ENCODE measurements at places on chromosomes 13 and 19.
A peak's percentile ranks its signal among the peaks of the same experiment; 100 is the strongest.

- DNase-seq: peak; percentile 88
These were observed at the start of gene FREM2 for GRCh38 chr13:38686577-38687245. FREM2 (plus strand) TSS chr13:38687077; CDS start chr13:38687345, 268 bp downstream.

- DNase-seq: no peak
These were observed 393.8 kb downstream of the SLITRK6 start for GRCh38 chr13:85405316-85405897.

- no peak for DNase-seq
These were observed 1713.1 kb upstream of the PCDH20 start for GRCh38 chr13:63128716-63129115.

GRCh38 chr19:39304701-39305571, 8.7 kb downstream of the IFNL1 start:
- DNase-seq: peak; percentile 65

DNA sequence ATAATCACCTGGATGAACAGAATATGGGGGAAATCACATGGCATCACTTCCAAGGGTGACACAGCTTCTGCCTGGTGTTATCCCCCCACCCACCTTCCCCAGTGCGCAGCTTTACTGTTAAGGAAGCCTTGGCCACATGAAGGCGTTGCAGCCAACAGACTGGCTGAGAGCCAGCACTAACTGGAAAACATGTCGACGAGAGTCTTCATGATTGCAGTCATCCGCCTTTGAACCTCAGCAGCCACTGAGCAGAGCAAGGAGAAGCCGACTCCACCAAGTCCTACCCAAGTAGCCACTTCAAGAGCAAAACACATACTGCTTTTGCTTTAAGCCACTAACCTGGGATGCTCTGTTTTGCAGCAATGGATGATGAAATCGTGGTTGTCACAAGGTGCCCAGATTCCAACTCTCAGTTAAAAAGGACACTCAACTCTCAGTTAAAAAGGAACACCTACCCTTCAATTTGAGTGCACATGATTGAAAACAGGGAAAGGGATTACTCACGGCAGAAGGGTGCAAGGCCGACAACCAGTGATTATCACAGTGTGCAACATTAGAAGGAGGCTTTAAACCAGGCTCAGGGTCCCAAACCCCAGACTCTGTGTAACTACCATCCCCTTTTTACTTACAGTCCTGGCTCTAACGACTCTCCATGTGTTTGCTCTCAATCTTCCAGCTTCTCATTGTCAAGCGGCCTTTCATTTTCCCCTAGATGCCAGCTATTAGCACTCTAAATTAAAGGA, 149.1 kb downstream of the KLF12 start:
- peak; percentile 60 for DNase-seq

DNA sequence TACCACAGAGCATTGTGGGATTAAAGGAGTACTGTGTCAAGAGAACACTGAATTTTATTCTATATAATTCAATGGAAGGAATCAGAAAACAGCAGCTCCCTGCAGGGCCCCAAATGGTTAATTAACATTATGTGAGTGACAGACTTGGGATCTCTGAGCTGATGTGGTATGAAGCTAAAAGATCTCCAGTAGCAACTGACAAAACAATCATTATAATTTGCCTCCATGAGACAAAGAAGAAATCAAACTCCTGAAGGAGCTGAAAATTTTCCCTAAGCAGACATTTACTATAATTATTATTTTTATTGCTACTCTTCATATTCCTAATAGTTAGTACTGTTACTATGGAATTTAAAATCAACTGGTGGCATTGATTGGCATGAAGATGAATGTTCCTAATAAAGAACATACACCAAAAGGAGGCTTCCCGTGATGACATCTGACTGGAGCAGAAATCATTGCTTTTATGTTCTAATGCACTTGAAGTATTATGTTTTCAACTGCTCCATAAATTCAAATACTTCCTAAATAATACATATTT, 28.8 kb upstream of the RFC3 start:
- DNase-seq: no peak

DNA sequence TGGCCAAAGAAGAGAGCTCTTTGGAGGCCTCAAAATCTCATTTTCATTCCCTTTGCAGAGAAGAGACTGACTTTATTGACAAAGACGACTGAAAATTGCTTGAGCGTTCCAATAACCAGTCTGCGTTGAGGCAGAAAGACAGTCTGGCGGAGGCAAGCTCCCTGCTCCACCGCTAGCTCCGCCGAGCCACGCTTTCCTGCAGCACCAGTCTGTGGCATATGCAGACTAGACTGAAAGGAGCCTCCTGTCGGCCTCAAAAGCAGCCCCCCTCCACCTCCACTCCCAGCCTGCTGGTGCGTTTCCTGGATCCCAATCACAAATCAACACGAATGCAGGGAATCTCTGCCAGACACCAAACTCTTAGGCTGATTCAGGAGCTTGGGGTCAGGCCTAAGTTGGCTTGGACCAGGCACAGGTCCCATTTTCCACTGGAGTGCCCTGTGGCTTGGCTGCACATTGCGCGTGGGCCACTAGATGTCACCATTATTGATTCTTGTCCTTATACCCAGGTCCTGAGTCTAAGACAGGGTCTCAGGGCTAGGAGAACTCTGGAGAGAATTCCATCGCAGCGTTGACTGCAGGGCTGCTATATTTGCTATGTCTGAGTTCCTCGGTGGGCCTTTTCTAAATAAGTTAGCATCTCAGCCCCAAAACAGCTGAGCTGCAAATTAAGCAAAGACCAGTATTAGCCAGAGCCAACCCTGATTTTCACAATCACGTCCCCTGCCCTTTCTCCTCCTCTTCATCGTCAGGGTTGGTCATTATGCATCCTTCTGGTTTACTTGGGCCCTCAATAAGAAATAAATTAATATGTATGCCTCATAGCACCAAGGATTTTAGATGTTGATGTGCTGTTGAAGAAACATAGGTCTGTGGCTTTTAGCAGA, 5.2 kb upstream of the ZNF507 start:
- DNase-seq: peak; percentile 76

- no peak for DNase-seq
These were observed 852.7 kb upstream of the KLHL1 start for GRCh38 chr13:70960841-70961443.

- DNase-seq: no peak
These were observed 678.5 kb upstream of the PCDH20 start for GRCh38 chr13:62093984-62094780.

- no peak for DNase-seq
These were observed 814.7 kb downstream of the PCDH9 start for GRCh38 chr13:66415444-66415843.

DNA sequence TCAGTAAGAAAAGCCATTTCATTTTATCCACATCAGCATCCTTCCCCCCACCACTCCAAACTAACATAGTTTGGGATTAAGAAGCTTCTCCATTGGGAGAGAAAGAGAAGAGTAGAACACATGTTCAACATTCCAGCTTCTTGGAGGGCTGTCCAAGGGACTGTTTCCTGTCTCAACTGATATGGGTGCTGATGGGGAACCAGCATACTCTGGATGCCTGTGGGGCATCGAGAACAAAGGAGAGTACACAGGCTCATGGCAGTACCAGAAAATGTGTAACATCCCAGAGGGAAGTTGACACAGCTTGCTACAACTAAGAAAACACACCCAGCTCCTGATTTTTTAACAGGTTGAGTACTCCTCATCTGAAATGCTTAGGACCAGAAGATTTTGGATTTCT, 24.7 kb downstream of the SUCLA2 start:
- no peak for DNase-seq

- DNase-seq: peak; percentile 25
These were observed 3.3 kb upstream of the RGL3 start for GRCh38 chr19:11422163-11423065.

- peak; percentile 86 for DNase-seq
These were observed 801 bp downstream of the QTRT1 start for GRCh38 chr19:10701955-10702525.

DNA sequence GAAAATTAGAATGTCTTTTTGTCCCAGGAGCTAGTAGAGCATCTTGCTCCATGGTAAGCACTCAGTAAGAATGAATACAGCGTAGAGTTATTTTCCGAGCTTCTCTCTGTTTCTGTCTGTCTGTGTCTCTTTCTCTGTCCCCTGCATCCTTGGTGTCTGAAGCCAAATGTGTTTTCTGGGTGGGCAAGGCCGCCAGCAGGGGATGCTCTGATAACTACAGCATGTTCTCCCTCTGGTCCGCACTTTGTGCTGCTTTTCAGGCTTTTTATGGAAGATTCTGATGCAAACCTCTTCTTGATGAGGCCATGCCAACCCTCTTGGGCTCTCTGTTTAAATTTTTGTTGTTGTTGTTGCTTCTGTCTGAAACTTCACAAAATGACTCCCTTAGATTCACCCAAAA, 142.8 kb upstream of the UBL3 start:
- peak; percentile 23 for DNase-seq

DNA sequence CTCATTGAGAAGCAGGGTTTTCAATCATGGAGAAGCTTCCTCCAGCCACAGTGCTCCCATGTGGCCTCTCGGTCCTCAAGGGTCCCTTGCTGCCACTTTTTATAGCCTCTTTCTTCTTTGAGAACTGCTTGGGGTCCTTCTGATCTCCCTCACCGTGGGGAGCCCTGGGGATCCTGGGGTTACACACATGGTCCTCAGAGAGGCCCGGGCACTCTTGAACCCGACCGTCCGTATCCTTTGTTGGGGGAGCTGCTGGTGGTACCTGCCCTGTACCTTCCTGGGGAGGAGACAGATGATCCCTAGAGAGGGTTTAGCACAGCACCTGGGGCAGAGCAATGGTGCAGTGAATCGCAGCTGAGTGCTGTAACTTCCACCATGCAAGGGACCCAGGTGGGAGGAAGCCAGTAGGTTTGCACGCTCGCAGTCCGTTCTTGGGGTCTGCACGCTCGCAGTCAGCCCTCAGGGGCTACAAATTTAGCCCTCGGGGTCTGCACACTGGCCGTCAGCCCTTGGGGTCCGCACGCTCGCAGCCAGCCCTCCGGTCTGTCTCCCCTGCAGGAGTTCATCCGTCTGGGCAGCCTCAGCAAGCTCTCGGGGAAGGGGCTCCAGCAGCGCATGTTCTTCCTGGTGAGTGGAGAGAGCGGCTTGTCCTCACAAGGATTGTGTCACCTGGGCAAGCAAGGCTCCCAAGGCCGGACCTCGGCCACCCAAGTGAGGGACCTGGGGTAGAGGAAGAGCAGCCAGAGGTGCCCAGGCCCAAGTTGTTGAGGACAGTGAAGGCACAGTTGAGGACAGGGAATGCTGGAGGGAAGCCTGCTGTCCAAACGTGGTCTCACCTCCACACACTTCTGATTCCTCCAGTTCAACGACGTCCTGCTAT, 138.4 kb downstream of the STK24 start:
- no peak for DNase-seq

GRCh38 chr19:1434577-1435060, 3.6 kb upstream of the RPS15 start:
- DNase-seq: no peak

Data from NCI-H82 (cell line).